ENCODE measurements at places on chromosomes 5 and 9. TPM values are rescaled to one million over a fixed set of nuclear protein-coding genes. Genes with fewer than 3 reads are reported as not detected.

DNA sequence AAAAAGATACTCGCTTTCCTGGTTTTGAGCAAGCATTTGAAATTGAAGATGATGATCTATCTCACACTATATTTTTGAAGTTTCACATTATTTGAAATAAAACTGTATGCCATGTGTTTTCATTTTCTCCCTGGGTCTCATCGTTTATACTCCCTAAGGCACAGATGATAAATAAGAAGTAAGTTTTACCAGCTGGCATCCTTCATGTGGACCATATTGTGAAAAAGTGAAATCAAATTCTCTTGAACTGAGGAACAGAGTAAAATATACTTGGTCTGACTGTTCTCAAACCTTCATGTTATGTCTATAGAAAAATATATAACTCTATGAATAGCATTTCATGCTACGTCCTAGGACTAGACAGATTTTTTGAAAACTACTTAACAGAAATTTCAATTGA is 1600.9 kb upstream of the C9orf72 start:
- no peak for DNase-seq

DNA sequence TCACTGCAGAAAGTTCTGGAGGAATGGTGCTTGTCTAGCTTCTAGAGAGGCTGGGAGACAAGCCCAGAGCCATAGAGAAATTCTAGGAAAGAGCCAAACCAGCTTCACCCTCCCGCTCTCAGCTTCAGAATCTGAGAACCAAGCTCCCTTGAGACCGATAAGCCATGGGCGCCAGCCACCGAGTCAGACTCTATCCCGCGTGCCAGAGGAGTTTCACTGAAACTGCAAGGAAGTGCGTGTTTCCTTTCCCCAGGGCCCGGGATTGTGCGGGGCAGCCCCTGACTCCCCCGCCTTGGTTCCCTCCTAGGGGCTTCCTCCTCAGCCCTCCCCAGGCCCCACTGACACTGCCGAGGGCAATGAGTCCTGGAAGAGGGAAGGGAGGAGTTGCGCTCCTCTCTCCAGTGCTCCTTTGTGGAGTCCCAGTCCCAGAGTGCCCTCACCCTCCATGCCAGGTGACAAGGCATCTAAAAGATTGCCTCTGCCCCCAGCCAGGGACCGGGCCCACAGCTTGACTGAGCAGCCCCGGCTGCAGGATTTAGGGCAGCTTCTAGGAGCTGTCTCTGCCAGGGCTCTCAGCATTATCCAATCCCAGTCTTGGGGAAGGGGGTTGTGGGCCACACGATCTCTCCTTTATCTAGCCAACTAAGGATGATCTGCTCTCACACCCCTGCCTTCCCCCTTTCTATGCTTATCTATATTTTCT is 18.4 kb upstream of the TCF7 start:
- no peak for DNase-seq

- DNase-seq: no peak
Observed at GRCh38 chr5:132472431-132472830, 18.1 kb downstream of the IRF1 start.

- DNase-seq: no peak
Observed at GRCh38 chr5:96321345-96321744, 111.7 kb downstream of the PCSK1 start.

DNA sequence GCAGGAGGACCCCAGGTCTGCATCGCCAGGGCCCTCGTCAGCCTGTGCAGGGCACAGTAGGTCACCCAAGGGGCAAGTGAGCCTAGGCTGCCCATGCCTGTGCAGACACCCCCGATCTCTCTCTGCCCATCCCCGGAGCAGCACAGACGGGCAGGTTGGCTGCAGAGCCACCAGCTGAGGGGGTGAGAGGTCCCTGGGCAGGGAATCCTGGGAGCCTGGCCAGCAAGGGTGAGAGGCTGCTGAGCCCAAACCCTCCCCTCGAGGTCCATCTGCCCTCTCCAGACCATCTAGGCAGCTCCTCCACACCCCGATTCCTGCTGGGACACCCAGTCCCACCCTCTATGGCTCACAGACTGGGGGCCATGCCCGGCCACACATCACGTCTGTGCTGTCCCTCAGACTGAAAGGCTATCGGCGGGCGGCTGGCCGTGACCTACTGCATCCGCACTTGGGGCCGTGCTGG is 2.8 kb upstream of the DPP7 start:
- no peak for DNase-seq

- peak; percentile 88 for DNase-seq
Observed at GRCh38 chr5:136810261-136810801, 445.0 kb upstream of the TRPC7 start.

GRCh38 chr9:16964228-16964627 is 93.8 kb upstream of the BNC2 start:
- DNase-seq: peak; percentile 62

GRCh38 chr5:123359454-123360200 is 63.6 kb downstream of the CEP120 start:
- DNase-seq: no peak

GRCh38 chr9:136399176-136400037 is 563 bp downstream of the SNAPC4 start:
- DNase-seq: no peak

DNA sequence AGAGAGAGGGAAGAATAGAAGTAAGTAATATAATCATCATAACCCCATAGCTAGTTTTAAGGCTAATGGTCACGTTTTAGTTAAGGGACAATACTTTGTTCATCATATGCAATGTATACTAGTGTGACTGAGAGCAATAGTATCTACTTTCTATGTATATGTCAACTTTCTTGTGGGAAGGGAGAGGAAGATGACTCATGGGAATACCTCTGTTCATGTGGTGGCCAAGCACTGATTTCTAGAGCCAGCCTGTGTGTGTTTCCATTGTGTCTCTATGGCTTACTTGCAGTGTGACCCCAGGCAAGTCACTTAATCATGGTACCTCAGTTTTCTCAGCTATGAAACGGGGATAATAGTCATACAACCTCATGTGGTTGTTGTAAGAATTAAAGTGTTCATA is 639.6 kb downstream of the CETN3 start:
- DNase-seq: peak; percentile 90

- DNase-seq: no peak
Observed at GRCh38 chr5:14510156-14510734, 71.3 kb upstream of the OTULINL start.

IFNA8 gene
- total RNA-seq: not detected

OTP gene
- total RNA-seq: not detected

C5orf34 gene
- total RNA-seq: 20.1 TPM

HMGCR gene
- total RNA-seq: 98.1 TPM

LECT2 gene
- not detected for total RNA-seq
